ENCODE measurements at places on chromosomes 5 and 9.

- DNase-seq, result no peak
Measured at GRCh38 chr5:150195736-150196485, 6.0 kb downstream of the SLC6A7 start.

GRCh38 chr9:101915482-101915881 lies 177.0 kb upstream of the GRIN3A start:
- DNase-seq, result no peak

GRCh38 chr9:135080286-135081263 lies 6.9 kb upstream of the OLFM1 start:
- DNase-seq, result no peak

- no peak for DNase-seq
Measured at GRCh38 chr5:79076819-79077218, 7.3 kb downstream of the BHMT2 start.

- no peak for DNase-seq
Measured at GRCh38 chr5:43432486-43433375, 20.5 kb upstream of the CCL28 start.

DNA sequence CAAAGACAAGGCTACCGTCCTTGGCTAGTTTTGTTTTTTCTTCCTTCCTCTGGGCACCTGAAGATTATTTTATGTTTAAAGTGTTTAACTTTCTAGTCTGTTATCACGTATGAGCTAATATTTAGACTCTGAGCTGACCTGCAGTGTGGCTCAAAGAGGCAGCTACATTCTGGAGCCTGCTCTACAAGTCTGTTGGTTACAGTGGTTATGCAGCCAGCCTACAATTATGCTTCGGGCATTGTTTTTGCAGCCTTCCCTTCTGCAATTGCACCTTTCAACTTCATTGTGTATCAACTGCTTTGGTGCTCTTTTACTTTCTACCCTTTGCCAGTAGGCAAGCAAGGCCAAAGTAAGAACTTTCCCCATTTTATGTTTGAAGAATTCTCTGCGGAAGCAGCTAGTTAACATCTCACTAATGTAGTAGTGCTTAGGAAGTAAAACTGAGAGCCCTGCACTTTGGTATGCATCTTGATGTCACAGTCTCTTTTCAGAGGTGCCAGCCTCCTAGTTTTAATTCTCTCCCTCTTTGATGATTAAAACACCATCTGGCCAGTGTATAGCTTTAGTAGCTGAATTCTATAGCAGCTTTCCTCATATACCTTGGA lies 322.1 kb downstream of the FAM170A start:
- DNase-seq, result no peak

- no peak for DNase-seq
Measured at GRCh38 chr9:78026416-78026815, 5.2 kb downstream of the GNAQ start.

- DNase-seq, result no peak
Measured at GRCh38 chr9:110671849-110672248, 3.3 kb downstream of the MUSK start.

- no peak for DNase-seq
Measured at GRCh38 chr5:1673042-1673677, 126.5 kb downstream of the MRPL36 start.

- DNase-seq, result no peak
Measured at GRCh38 chr5:132370181-132370970, 866 bp downstream of the SLC22A5 start.

GRCh38 chr5:110590187-110590586 lies 136.3 kb downstream of the TMEM232 start:
- DNase-seq, result no peak

- no peak for DNase-seq
Measured at GRCh38 chr5:56837381-56837780, 22.0 kb downstream of the MAP3K1 start.

DNA sequence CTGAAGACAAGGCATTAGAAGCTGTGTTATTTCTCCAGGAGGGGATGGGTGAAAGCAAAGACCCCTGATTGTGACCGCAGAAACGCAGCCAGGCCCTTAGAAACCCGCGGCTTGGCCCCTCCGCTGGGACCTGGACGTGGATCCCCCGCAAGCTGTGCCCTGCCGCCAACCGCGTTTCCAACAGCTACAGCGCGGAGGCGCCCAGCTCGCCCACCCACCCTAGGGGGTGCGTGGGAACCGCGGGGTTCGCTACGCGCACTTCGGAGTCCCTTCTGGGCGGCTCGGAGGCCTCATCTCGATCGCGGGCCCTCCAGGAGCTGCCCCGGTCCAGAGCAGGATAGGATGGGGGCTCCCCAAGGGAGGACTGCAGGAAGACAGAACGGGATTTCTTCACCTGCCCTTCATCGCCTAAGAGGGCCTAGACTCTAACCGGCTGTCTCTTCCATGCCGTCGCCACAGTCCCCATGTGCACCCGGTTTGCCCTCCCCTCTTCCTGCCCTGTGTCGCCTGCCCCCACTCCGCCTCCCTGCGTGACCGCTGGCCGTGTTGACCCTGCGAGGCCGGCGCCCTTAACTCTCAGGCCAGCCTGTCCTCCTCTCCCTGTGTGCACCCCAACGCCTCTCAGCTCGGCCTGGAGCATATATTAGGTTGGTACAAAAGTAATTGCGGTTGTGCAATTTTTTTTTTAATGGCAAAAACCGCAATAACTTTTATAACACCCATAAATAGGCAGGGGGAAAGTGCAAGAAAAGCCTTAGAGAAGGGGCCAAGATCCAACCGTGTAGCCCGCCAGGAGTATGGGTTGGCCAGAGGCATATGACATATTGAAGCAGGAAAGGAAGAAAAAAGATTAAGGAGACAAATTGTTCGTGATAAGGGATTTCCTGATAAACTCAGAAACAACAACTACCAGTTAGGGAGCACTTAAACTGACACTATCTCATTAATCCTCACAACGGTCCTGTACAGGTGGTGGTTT lies 68.1 kb upstream of the FREM1 start:
- no peak for DNase-seq

Measured in stimulated activated CD8-positive, alpha-beta memory T cell treated with anti-CD3 and anti-CD28 coated beads, Interleukin-2, amount 100 ng/mL, for 1 hour (primary cell).